ENCODE measurements at places on chromosomes 5 and 9.

GRCh38 chr9:120891884-120892747, 15.1 kb upstream of the PHF19 start:
- peak; percentile 33 for DNase-seq

GRCh38 chr9:22084336-22085035, 75.4 kb upstream of the CDKN2B start:
- DNase-seq: peak; percentile 83

DNA sequence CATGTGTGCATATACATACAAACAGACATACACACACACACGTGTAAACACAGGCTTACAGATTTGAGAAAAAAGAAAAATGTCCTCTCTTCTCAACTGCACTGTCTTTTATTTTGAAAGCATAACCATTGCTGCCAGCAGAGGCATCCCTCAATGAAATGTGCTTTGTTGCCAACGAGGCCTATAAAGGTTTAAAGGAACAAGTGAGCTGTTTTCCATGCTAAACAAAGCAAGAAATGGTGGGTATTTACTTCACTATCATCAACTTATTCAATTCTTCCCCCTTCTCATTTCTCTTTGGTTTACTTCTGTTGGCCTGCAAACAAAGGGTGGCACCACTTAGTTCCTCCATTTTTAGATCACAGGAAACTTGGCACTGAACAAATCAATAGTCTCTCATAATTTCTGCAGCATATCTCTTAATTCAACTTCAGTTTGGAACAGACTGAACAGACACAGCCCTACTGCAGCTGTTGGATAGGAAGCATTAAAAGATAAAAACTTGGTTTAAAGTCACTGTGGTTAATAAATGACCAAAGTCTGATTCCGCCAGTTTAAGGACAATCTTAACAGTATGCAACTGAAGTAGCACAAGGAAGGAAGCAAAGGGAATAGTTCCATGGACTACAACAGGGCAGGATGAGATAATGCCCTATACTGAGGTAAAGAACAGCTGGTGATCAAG, 21.7 kb downstream of the TTC33 start:
- DNase-seq: no peak

DNA sequence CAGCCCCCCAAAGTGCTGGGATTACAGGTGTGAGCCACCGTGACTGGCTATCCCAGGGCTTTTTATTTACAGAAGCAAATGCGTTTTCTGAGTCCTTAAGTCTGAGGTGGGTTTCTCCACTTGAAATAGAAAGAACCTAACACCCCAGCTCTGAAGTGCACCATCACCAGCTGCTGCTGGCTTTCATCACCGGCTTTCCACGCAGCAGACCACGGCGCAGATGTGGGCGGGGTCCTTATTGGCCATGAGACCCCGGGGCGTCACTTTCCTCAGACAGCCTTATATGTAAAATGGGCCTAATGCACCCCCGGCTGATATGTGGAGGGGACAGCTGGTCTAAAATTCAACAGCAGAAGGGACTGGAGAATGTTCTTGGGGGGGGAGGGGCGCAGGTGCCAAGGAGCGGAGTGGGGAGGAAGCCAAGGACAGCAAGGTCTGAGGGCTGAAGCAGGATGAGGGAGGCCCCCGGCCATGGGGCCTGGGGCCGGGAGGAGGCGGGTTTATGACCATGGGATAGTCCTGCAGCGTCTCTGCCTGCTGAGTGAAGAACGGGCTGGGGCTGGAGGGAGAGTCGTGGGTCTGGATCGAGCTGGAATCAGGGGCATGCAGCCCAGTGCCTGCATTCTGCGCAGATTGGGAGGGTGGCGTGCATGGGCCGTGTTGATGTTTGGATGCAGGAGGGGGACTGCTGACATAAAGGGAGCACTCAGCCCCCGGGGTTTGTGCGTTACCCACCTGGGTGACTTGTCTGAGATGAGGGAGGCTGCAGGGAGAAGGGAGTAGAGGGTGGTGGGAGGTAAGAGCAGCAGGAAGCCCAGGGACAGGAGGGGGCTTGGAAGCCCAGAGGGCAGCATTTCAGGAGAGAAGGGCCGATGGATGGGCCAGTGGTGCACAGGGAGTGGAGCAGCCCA, 30.2 kb downstream of the RASGEF1C start:
- DNase-seq: no peak

GRCh38 chr9:90555351-90556057, 87.1 kb downstream of the DIRAS2 start:
- DNase-seq: no peak
